Activated T-cell treated with anti-CD3 and anti-CD28 coated beads, Interleukin-2, amount 50 U/mL, for 24 hours (primary cell): ENCODE measurements at places on chromosomes 5 and 9.

- H3K36me3 ChIP-seq: no peaks in the 10 kb centered on the region
- H3K27me3 ChIP-seq: peaks cover 7% of the 10 kb centered on the region
- no peak overlapping the region for H3K4me3 ChIP-seq
- H3K4me1 ChIP-seq: peaks cover 21% of the 10 kb centered on the region
These were observed 58.8 kb downstream of the SYK start for GRCh38 chr9:90860382-90860781.

DNA sequence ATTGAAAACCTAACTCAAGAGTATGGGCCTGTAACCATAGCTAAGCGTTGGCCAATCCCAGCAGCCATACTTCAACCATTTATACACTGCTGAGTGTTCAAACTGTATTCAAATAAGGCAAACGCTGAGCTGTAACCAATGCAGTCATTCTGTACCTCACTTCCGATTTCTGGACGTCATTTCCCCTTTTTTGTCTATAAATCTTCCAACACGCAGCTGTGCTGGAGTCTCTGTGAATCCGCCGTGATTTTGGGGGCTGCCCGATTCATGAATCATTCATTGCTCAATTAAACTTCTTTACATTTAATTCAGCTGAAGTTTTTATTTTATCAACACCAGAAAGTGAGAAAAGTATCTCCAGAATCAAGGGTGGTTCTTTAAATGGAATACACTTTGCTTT lies 31.7 kb downstream of the MTX3 start:
- H3K36me3 ChIP-seq: no peaks in the 10 kb centered on the region
- H3K27me3 ChIP-seq: peaks cover 3% of the 10 kb centered on the region
- no peak overlapping the region for H3K27ac ChIP-seq
- no peak for DNase-seq
- no peak overlapping the region for H3K4me3 ChIP-seq

- peaks cover 10% of the 10 kb centered on the region for H3K4me1 ChIP-seq
- DNase-seq: no peak
- no peaks in the 10 kb centered on the region for H3K36me3 ChIP-seq
- H3K27me3 ChIP-seq: no peaks in the 10 kb centered on the region
These were observed 15.2 kb upstream of the HMHB1 start for GRCh38 chr5:143796753-143797152.

DNA sequence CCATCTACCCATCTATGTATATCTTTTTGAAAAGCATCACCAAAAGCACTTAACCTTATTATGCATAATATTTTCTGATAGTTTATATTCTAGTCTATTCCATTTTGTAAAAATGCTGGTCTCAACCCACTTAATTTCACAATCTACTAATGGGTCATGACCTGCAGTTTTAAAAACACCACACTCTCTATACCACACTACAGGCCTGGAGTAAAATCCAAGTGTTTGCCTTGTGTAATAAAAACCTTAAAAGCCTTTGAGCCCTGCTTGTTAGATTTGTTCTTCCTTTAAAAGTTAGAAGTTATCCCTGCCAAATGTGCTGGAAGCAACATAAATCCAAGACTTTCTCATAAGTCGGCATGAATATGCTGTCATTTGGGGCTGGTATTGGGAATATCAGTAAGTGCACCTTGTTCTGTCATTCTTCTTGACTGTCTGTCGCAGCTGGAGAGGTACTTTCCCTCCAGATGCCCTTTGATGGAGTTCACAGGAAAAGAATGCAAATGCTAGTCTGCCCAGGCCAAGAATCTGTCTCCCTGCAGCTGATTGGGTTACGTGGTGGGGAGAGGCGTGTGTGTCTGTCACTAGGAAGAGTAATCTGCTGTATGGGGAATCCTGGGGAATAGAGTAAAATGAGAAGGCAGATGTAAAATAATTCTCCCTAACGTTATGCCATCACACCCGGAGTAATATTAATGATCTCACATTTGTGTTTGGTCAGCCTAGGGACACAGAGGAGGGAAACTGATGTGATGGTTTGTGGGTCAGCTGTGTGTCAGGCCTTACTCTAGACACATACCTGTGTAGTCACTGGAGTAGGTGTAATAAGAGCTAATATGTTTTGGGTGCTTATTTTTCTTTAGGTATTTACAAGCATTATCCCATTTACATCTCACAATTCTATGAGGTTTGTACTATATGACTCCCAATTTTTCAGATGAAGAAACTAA lies 79.4 kb downstream of the ZNF366 start:
- H3K36me3 ChIP-seq: no peaks in the 10 kb centered on the region
- no peak overlapping the region for H3K27ac ChIP-seq
- H3K4me3 ChIP-seq: no peak overlapping the region
- DNase-seq: no peak
- no peaks in the 10 kb centered on the region for H3K4me1 ChIP-seq

DNA sequence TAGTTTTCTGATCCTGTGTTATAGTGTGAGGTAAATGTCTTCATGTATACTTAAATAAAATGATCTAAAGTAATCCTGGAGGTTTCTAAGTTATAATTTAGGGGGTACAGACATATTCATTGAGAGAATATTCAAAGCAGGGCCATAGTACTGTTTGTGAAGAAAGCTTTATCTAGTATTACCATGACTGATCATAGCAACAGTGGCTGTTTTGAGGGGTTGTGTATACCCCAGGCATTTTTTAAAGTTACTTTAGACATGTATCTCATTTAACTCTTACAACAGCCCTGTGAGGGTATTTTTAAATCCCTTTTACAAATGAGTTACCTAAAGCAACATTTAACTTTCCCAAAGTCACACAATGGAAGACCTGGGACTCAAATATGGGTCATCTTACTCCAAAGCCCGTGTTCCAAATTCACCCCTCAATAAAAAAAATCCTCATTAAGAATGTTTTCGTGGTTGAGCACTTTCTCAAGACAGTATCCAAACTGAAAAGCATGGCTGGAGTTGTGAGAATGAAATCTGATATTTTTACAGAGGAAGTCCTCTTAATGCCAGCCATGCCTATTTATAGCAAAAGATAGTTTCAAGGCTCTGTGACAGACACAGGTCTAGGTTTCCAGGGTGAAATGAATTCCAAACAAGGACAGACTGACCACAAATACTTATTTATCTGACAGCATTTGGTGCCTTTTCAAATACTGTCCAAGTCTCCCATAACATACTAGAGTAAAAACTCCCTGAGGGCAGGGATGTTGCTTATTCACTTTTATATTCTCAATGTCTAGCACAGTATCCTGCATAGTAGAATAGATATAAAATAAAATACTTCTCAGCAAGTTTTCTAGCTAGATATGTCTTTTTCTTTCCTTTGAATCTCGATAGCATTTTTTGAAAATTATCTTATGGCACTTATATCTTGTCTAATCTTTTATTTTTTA lies 10.4 kb downstream of the STOM start:
- H3K4me3 ChIP-seq: no peak overlapping the region
- peak overlapping the region; percentile 68 for H3K27ac ChIP-seq
- peaks cover 70% of the 10 kb centered on the region for H3K4me1 ChIP-seq
- DNase-seq: no peak
- H3K36me3 ChIP-seq: peaks cover 15% of the 10 kb centered on the region

- peaks cover 55% of the 10 kb centered on the region for H3K36me3 ChIP-seq
- H3K27ac ChIP-seq: no peak overlapping the region
These were observed 105.3 kb downstream of the RASGRF2 start for GRCh38 chr5:81065492-81065891.

GRCh38 chr9:127817881-127818434 lies 15.3 kb downstream of the FPGS start:
- DNase-seq: no peak
- H3K27me3 ChIP-seq: no peaks in the 10 kb centered on the region
- H3K4me3 ChIP-seq: no peak overlapping the region
- H3K4me1 ChIP-seq: no peaks in the 10 kb centered on the region

DNA sequence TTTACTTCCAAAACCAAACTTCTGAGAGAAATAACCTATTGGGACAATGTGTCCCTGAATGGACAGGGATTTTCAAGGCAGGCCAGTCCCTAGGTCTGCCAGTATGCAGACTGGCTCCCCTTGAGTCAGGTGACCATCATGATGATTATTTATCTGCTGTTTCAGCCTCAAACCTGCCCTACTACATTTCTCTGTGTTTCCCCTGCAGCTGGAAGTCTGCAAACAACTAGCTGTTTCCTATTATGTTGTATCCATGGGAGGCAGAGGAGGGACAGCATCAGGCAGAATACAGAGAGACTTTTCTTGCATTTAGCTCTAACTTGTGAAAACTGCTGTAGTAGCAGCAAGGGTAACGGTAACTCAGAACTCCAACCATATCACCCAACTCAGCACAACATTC lies 36.2 kb upstream of the IFNK start:
- H3K4me1 ChIP-seq: peaks cover 21% of the 10 kb centered on the region
- no peaks in the 10 kb centered on the region for H3K36me3 ChIP-seq
- H3K27ac ChIP-seq: no peak overlapping the region
- no peak for DNase-seq
- no peaks in the 10 kb centered on the region for H3K27me3 ChIP-seq

GRCh38 chr5:143862271-143862670 lies 50.3 kb downstream of the HMHB1 start:
- no peak overlapping the region for H3K27ac ChIP-seq
- H3K4me1 ChIP-seq: no peaks in the 10 kb centered on the region
- no peaks in the 10 kb centered on the region for H3K27me3 ChIP-seq
- no peaks in the 10 kb centered on the region for H3K36me3 ChIP-seq

- H3K27me3 ChIP-seq: peaks cover 11% of the 10 kb centered on the region
- H3K4me1 ChIP-seq: peaks cover 13% of the 10 kb centered on the region
- no peak overlapping the region for H3K27ac ChIP-seq
- DNase-seq: peak; percentile 74
- H3K36me3 ChIP-seq: no peaks in the 10 kb centered on the region
These were observed 1.9 kb upstream of the CRB2 start for GRCh38 chr9:123353984-123354591.

- no peak overlapping the region for H3K4me3 ChIP-seq
- H3K4me1 ChIP-seq: no peaks in the 10 kb centered on the region
These were observed 37.9 kb downstream of the CDC14B start for GRCh38 chr9:96581786-96582185.

DNA sequence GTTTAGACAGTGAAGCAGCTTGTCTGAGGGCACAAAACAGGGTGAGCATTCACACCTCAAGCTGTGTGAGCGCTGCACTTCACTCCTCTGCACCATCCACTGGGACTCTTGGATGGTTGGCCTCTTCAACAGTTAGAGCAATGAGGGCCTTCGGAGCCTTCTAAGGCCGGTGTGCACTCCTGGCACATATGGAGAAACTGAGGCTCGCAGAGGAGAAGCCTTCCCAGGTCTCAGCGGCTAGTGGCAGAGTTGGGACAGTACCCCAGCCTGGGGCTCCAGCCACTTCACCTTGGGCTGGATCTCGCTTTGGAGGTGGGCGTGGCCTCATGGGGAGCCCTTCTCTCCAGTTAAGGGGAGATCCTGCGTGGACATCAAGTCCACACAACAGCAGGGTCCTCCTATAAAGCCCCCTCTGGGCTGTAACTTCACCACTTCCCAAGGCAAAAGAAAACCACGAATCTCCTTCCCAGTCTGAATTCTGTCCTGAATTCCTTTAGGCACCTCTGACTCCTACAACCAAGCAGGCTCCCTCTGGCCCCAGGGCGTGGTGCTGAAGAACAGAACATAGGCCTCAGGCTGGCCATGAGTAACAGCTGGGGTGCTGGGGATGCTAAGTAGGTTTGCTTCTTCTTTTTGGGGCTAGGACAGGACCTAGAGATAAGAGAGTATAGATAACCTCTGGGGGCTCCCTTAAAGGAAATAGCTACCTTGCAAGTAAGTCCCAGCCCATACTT lies 30.5 kb upstream of the CSF1R start:
- H3K4me3 ChIP-seq: no peak overlapping the region
- no peaks in the 10 kb centered on the region for H3K4me1 ChIP-seq
- H3K27me3 ChIP-seq: no peaks in the 10 kb centered on the region

DNA sequence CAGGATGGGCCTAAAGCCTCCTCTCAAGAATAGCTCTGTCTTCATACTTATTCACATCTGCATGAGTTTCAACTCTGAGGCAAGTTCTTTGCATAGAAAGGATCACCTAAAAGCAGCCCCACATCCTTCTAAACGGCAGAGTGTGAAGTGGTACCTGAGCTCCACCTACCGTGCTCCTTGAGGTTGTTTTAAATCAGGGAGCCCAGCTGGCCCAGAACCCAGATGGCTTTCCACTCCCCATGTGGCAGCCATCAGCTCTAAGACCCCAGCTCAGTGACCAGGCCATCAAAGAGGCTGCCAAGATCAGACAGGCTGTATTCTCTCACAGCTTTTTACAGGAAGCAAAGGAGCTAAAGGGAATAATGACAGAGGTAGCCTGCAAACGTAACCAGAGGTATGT lies 299.3 kb downstream of the RASEF start:
- DNase-seq: no peak
- no peaks in the 10 kb centered on the region for H3K36me3 ChIP-seq
- H3K27me3 ChIP-seq: no peaks in the 10 kb centered on the region
- no peak overlapping the region for H3K4me3 ChIP-seq
- H3K4me1 ChIP-seq: no peaks in the 10 kb centered on the region
- H3K27ac ChIP-seq: no peak overlapping the region

DNA sequence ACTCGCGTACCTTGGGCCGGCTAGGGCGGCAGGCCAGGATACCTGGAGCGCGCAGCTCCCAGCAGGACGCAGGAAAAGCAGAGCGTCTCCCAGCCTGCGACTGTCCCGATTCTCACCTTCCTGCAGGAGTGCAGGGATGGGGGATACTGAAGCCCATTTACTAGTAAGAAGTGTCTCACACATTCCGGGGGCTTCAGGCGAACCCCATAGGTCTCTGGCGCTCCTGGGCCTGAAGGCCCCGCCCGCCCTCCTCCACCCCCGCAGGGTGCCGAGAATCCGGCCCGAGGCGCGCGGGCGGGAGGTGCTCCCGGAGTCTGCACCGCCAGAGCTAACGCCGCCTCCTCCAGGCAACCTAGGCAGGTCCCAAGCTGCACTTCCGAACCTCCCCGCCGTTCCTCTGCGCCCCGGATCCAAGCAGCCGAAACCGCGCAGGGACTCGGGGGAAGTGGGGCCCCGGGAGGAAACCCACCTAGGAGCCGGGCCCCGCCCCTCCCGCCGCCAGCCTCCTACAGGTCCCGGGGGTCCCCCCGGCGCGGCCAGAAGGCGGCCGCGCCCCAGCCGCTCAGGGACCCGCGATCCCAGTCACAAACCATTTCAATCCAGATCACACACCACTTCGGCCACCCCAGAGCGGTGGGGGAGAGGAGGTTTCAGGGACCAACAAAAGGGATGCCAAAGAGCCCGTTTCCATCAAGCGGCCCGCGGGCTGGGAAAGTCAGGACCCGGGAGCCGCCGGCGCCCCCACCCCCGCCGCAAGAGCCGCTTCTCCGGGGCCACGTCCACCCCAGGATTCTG lies 1.2 kb downstream of the ROR2 start:
- H3K27ac ChIP-seq: no peak overlapping the region
- H3K36me3 ChIP-seq: no peaks in the 10 kb centered on the region
- peaks cover 7% of the 10 kb centered on the region for H3K4me1 ChIP-seq
- peaks cover 72% of the 10 kb centered on the region for H3K27me3 ChIP-seq
- no peak overlapping the region for H3K4me3 ChIP-seq
- DNase-seq: peak; percentile 41
